Left hindlimb (tissue), 1 donor: ENCODE measurements at places on chromosomes 6 and 20.

DNA sequence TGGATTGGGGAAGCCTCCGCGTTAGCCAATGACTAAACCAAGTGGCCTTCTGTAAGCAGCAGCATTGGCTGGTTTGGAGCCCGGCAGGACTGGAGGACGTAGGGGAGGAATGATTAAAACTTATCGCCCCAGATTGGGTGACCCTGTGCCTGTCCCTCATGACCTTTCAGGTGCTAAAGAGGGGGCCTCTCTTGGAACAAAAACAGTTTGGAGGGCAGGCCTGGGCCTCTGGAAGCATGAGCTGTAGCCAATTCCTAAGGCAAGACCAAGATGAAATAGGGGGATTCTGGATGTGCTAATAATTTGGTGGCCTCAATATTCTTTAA lies 1.4 kb downstream of the GMPR start:
- no peak for DNase-seq

DNA sequence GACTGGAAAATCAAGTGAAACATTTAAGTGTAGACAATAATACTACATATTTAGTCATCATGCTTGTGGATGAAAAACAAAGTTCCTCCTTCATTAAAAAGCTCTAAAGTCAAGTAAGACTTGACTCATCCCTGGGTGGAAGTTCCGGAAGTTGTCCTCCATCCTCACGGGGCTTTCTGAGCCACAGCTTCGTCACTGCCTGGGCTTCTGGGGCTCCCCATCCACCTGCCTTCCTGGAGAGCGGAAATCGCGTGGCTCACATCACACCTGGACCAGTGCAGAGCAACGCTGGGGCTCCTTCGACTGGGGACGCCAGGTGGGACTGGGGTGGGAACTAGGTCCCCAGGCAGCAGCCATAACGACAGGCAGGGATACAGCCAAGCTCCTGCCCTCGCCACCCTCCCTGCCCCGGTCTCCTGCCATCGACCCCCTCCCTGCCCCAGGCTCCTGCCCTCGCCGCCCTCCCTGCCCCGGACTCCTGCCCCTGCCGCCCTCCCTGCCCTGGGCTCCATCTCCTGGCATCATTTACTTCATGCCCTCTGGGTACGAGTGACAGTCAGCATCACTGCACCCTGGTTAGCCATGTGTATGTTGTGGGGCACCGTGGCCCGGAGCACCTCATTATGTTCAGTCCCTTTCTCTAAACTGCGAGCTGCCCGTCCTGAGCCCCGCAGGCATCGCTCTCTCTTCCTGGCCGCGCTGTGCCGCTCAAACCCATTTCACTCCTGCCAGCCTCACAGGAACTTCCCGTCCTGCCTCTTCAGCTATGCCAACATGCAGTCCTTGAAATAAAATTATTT lies 12.9 kb downstream of the THBS2 start:
- no peak for DNase-seq

- DNase-seq = no peak
Measured at GRCh38 chr6:437037-437392, 45.5 kb downstream of the IRF4 start.

DNA sequence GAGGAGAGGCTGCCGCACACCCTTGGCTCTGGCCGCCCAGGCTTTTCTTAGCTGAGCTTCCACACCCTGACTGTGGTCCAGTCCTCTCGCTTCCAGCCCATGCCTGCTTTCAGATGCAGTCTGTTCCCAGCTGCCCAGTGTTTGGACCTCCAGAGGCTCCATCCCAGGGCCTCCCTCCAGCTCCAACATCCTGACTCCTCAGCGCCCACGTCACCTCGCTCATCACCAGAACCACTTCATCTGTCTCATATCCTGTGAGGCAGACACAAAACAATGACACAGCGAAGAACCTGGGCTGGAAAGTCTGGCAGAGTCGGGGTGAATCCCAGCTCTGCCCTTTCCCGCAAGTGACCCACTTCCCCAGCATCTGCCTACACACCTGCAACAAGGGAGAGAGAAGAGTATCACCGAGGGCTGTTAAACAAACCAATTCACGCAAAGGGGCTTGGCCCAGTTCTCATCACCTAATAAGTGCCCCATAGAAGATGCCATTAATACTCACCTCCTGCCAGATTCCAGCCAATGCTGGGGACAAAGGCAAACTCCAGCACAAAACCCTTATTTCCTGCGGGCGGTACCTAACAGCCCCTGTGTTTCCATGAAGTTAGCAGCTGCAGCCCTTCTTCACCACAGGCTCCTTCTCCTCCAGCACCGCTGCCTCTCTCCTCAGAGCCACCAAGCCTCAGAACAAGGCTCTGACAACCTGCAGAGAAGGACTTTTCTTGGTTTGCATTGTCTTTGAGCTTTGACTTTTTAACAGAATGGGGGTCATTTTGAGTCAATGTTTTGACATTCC lies 133.4 kb upstream of the CDH4 start:
- no peak for DNase-seq

DNA sequence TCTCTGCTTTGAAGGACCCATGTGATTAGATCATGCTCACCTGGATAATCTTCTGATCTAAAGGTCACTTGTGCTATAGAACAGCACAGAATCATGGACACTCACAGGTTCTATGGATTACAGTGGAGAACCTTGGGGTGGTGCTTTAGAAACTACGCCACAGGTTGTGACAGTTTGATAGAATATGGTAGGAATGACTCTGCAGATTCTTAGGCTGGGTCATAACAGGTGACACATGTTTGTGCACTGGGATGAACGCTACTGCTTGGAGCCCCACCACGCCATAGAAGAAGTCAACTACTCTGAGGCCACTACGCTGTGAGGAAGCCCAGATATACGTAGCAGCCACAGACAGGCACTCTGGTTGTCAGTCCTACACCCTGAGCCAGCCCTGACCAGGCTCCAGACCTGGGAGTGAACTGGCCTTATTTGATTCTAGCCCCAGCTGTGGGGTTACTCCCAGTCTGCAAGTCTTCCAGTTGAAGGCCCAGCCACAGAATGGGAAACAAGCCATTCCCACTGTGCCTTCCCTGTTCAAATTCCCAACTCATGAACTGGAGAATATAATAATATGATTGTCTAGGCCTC lies 99.0 kb upstream of the SLC24A3 start:
- no peak for DNase-seq

- DNase-seq = no peak
Measured at GRCh38 chr6:78835817-78836216, 31.5 kb upstream of the IRAK1BP1 start.

DNA sequence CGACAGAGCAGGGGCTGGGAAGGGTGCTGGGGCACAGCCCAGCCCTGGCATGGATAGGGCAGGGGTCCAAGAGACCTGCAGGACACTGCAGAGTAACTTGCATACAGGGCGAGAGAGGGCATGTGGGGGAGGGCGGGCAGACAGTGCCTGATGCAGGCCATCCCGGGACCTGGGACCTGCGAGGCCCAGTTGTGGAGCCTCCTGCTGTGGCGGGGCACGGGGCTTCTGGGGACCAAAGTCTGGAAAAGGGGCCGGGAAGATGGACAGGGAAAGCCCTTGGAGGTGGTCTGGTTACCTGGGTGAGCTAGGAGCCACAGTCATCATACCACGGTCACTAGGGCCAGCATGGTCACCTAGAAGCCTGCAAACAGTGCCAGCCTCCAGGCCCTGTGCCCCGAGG lies 412 bp upstream of the TUBB1 start:
- no peak for DNase-seq

GRCh38 chr20:35235881-35236280 lies 9.4 kb downstream of the MMP24 start:
- DNase-seq = no peak

- DNase-seq = no peak
Measured at GRCh38 chr6:113039005-113039404, 691.9 kb downstream of the RFPL4B start.

- no peak for DNase-seq
Measured at GRCh38 chr6:24646771-24647170, 780 bp upstream of the KIAA0319 start.

GRCh38 chr6:159064477-159064876 lies 19.7 kb upstream of the TAGAP start:
- no peak for DNase-seq

DNA sequence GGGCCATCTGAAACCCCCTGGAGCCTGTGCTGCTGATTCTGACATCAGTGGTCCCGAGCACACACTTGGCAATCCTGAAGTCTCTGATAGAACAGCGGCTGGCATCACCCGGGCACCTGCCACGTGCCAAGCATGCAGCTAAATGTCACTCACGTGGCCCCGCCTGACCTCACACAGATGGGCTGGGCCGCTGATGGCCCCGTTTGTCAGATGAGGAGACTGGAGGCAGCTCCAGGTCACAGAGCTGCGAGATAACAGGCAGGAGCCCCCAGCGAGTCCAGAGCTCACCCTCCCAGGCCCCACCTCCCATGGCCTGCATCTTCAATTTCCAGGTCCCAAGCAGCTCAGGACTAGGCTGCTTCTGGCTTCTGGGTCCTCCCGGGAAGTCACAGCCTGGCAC lies 67.2 kb downstream of the YTHDF1 start:
- no peak for DNase-seq

GRCh38 chr6:33171016-33171879 lies 21.0 kb downstream of the COL11A2 start:
- no peak for DNase-seq

DNA sequence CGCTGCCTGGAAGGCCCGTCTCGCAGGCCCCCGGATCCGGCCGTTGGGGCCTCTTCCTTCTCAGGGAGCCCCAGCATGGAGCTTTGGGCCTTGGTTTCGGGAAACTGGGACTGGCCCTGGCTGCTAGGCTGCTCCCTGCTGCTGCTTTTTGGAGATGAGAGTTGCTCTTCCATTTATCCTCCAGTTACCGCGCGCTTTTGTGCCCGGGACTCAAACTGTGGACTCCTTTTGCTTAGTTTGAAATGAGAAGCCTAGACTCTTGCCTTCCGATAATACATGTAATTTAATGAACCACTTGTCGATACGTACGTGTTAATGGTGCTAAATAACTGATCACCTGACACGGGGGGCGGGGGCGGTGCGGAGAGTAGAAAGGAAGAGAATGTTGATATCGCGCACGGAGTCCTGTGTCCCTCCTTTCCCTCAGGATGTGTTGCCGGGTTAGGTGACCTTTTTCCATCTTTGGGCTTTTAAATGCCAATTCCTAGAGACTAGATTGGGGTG lies 968 bp downstream of the PHF3 start:
- DNase-seq = peak; percentile 62

DNA sequence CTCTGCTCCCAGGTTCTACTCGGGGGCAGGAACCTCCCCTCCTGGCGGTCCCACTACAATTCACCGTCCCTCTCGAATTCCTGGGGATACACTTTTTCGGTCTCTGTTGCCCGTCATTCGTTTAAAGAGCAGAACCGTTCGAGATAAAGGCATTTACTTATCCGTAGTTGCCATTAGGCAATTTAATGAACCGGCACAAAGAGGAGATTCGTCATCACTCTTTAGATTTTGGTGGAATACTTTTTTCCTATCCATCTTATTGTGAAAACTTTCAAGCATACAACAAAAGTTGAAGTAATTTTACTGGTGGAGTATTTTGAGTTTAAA lies 1.2 kb upstream of the CD24 start:
- no peak for DNase-seq

DNA sequence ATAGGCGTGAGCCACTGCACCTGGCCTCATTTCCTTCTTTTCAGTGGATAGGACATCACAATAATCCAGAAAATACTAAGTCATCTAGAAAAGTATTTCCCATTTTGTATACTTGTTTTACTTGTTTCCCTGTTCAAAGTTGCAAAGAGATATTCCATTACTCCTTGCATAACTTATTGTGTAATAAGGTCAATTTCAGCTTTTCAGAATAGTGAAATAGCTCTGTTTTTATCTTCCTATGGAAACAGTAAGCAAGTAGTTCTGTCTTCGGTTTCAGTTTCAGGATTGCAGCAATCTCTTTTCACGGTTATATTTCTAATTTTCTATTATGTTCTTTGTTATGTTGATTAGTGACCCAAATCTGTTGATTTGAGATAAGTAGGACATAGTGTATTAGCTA lies 6.0 kb downstream of the STX11 start:
- no peak for DNase-seq

- no peak for DNase-seq
Measured at GRCh38 chr6:159084493-159085091, 39.8 kb upstream of the TAGAP start.

DNA sequence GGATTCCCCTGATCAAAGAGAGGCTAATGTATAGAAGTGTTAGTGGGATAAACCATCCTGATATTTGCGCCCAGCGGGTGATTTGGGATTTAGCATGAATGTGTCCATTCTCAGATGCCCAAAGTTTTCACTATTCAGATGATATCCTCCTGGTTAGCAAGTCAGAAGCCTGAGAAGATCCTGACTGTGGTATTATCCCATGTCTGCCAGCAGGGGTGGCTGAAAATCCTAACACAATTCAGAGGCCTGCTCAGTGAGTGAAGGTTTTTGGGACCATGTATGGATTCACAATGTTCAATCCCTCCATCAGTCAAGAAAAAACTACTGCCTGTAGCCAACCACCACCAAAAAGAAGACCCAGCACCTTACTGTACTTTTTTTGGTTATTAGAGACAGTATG lies 34.1 kb upstream of the SPACA1 start:
- DNase-seq = no peak

- DNase-seq = no peak
Measured at GRCh38 chr6:149331871-149332270, 14.4 kb downstream of the TAB2 start.

DNA sequence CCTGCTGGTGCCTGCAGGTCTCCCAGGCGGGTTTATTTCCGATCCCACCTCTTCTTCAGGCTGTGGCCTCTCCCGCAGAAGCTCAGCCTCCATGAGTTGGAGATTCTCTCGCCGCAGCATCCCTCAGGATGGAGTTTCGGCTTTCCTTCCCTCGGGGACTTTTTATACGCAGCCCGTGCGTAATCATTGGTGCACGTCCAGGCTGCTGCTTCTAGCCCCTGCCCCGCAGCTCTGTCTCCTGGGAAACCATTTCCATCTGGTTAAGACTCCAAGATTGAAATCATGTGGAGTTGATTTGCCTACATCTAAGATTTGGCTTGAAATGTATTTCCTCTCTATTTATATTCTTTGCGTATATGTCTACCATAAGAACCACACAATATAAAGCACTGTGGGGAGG lies 46.7 kb upstream of the CARMIL1 start:
- peak; percentile 69 for DNase-seq
